Activated T-helper 17 cell treated with anti-CD3 and anti-CD28 coated beads, Interleukin-2, amount 50 U/mL, for 72 hours (primary cell): ENCODE measurements at places on chromosomes 7 and 10. TPM values are rescaled to one million over a fixed set of nuclear protein-coding genes. Genes with fewer than 3 reads are reported as not detected.

- peaks cover 20% of the 10 kb centered on the region for H3K4me1 ChIP-seq
- H3K27ac ChIP-seq = no peak overlapping the region
- H3K36me3 ChIP-seq = peaks cover 99% of the 10 kb centered on the region
- ATAC-seq = no peak
- no peak overlapping the region for H3K4me3 ChIP-seq
Observed at GRCh38 chr10:97744405-97745035, 7.6 kb downstream of the ZFYVE27 start.

HTR5A gene
- total RNA-seq = not detected

DNA sequence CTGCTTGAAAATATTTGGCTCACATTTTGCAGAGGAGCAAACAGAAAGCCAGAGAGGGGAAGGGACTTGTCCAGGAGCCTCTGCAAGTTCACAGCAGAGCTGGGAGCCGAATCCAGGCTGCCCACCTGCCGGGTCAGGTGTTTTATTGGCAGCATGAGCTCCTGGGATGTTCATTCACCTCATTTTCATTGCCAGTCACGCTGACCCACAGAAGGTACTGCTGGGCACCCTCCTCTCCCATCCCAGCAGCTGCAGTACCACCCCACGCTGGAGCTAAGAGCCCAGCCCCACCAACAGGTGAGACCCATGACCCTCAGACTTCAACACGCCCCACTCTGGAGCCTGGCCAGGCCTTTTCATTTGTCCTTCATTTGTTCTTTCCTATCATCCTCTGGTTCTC lies 102.7 kb downstream of the GRID1 start:
- no peaks in the 10 kb centered on the region for H3K36me3 ChIP-seq
- H3K27ac ChIP-seq = no peak overlapping the region
- peaks cover 24% of the 10 kb centered on the region for H3K27me3 ChIP-seq
- H3K4me3 ChIP-seq = no peak overlapping the region

GRCh38 chr10:821322-821721 lies 110.2 kb downstream of the LARP4B start:
- H3K4me1 ChIP-seq = no peaks in the 10 kb centered on the region
- no peak for ATAC-seq
- no peak overlapping the region for H3K4me3 ChIP-seq
- peak overlapping the region; percentile 87 for H3K27ac ChIP-seq

DNA sequence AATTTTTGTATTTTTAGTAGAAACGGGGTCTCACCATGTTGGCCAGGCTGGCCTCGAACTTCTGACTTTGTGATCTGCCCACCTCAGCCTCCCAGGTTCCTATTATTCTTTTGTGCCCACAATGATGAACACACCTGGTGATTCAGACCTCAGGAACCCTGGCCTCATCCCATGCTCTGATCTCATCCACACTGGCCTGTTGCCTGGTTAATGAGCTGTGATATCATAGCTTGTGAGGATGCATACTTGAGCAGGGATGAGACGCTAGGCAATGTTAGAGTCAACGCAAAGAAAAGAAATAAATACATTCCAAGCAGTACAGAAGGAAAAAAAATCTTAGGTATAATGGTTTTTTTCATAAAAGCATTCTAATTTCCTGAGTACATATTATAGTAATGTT lies 82.4 kb upstream of the RNF32 start:
- H3K36me3 ChIP-seq = no peaks in the 10 kb centered on the region
- H3K4me1 ChIP-seq = no peaks in the 10 kb centered on the region
- no peak overlapping the region for H3K27ac ChIP-seq
- peaks cover 11% of the 10 kb centered on the region for H3K27me3 ChIP-seq
- no peak overlapping the region for H3K4me3 ChIP-seq

GRCh38 chr7:135095450-135095849 lies 52.4 kb upstream of the TMEM140 start:
- no peak for ATAC-seq
- no peaks in the 10 kb centered on the region for H3K4me1 ChIP-seq
- H3K27ac ChIP-seq = no peak overlapping the region
- no peaks in the 10 kb centered on the region for H3K27me3 ChIP-seq
- H3K36me3 ChIP-seq = peaks cover 9% of the 10 kb centered on the region

- H3K4me1 ChIP-seq = peaks cover 7% of the 10 kb centered on the region
- peak overlapping the region; percentile 0 for H3K27ac ChIP-seq
- ATAC-seq = no peak
- no peaks in the 10 kb centered on the region for H3K27me3 ChIP-seq
- no peak overlapping the region for H3K4me3 ChIP-seq
- H3K36me3 ChIP-seq = peaks cover 56% of the 10 kb centered on the region
Observed at GRCh38 chr7:129401228-129401966, 32.8 kb upstream of the STRIP2 start.

H2BK1 gene
- total RNA-seq = not detected

GRCh38 chr7:135888740-135889139 lies 88.4 kb downstream of the MTPN start:
- H3K27ac ChIP-seq = no peak overlapping the region
- no peak overlapping the region for H3K4me3 ChIP-seq
- ATAC-seq = no peak
- H3K36me3 ChIP-seq = no peaks in the 10 kb centered on the region

AKR1D1 gene
- not detected for total RNA-seq

DNA sequence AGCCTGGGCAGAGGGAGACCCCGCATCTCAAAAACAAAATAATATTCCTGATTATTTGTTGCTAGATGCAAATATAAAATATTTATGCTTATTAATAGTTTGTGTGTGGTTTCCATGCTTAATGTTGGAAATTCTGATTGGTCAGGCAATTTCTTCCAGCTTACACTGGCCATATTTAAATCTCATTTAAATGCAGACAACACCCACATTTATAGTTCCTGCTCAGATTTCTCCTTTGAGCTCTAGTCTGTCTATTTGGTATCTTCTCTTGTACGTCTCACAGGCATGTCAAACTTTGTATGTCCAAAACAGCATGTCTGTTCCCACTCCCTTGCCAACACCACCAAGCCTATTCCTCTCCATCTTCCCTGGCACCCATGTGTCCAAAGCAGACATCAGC lies 52.5 kb downstream of the FKBP9 start:
- H3K4me1 ChIP-seq = no peaks in the 10 kb centered on the region
- no peak overlapping the region for H3K27ac ChIP-seq

DNA sequence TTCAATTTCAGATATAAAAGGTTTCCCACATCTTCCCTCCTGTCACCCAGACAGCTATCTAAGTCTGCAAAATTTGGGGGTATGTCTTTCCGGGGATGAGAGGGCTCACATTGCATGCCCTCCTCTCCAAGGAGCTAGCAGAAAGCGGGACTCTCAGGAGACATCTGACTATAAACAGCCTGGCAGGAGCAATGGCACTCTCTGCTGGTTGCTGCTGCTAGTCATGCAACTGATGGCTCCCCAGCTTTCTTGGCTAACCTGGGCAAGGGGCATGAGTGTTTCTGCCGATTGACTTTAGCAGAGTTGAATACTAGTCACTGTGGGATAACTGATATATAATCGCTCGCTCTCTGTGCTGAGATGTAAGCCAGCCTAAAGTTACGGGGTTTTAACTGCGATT lies 12.0 kb downstream of the TBX20 start:
- H3K27ac ChIP-seq = no peak overlapping the region
- peaks cover 29% of the 10 kb centered on the region for H3K27me3 ChIP-seq
- no peaks in the 10 kb centered on the region for H3K36me3 ChIP-seq

RASA4B gene
- total RNA-seq = 14.1 TPM

SEPTIN14 gene
- not detected for total RNA-seq

PPP1R3A gene
- total RNA-seq = not detected

PILRA gene
- 7.0 TPM for total RNA-seq

OGA gene
- 291 TPM for total RNA-seq

GRCh38 chr7:142153400-142153799 lies 41.9 kb downstream of the MGAM2 start:
- no peak overlapping the region for H3K27ac ChIP-seq
- no peaks in the 10 kb centered on the region for H3K4me1 ChIP-seq
- H3K27me3 ChIP-seq = peaks cover 19% of the 10 kb centered on the region

DNA sequence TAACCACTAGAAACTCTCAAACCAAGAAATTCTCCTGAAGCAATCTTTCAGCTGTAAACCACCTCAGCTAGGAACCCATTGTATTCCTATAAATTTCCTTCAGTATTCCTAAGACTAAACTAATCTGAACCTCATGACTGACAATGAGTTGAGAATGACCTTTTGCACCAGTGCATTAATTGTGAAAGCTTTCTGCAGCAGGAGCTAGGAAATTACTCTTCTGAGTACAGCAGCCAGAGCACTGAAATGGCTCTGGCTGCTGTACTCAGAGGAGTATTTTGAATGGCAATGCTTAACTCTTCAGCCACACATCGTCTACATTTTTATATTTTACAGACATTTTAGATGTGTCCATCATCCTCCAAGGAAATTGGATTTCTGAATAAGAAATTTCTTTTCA lies 109.7 kb downstream of the PCDH15 start:
- no peaks in the 10 kb centered on the region for H3K4me1 ChIP-seq
- H3K27ac ChIP-seq = no peak overlapping the region
- no peak overlapping the region for H3K4me3 ChIP-seq
- H3K36me3 ChIP-seq = no peaks in the 10 kb centered on the region
- ATAC-seq = no peak

DUSP5 gene
- total RNA-seq = 107 TPM

GRCh38 chr7:115924411-115924810 lies 106.2 kb downstream of the TFEC start:
- no peak overlapping the region for H3K27ac ChIP-seq
- no peaks in the 10 kb centered on the region for H3K36me3 ChIP-seq
- H3K4me3 ChIP-seq = no peak overlapping the region
- H3K27me3 ChIP-seq = peaks cover 4% of the 10 kb centered on the region
- ATAC-seq = no peak

GRCh38 chr10:69472142-69472541 lies 20.9 kb downstream of the TSPAN15 start:
- H3K27me3 ChIP-seq = no peaks in the 10 kb centered on the region
- H3K27ac ChIP-seq = no peak overlapping the region
- peaks cover 12% of the 10 kb centered on the region for H3K4me1 ChIP-seq

DNA sequence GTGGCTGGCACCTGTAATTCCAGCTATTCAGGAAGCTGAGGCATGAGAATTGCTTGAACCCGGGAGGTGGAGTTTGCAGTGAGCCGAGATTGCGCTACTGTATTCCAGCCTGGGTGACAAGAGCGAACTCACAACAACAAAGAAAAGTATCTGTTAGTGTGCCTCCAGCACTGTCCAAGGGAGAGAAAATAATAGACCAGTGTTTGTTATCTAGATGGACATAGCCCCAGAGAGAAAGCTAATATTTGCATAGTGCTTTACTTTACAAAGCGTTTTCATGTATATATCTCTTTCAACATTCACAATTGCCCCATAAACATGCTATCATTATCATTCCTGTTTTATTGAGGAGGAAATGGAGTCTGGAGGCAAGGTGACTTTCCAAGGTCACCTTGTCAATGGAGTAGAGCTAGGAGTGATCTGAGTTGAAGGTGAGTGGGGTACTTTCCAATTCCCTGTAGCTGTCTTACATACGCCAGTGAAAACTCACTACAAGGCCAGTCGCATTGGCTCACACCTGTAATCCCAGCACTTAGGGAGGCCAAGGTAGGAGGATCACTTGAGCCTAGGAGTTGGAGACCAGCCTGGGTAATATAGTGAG lies 49.7 kb upstream of the KIF5B start:
- H3K4me1 ChIP-seq = no peaks in the 10 kb centered on the region
- peaks cover 12% of the 10 kb centered on the region for H3K27me3 ChIP-seq
- ATAC-seq = no peak
- no peak overlapping the region for H3K27ac ChIP-seq

- no peaks in the 10 kb centered on the region for H3K27me3 ChIP-seq
- no peak for ATAC-seq
- H3K36me3 ChIP-seq = no peaks in the 10 kb centered on the region
- H3K4me1 ChIP-seq = no peaks in the 10 kb centered on the region
- H3K27ac ChIP-seq = no peak overlapping the region
Observed at GRCh38 chr7:81510122-81510521, 259.7 kb downstream of the HGF start.

DNA sequence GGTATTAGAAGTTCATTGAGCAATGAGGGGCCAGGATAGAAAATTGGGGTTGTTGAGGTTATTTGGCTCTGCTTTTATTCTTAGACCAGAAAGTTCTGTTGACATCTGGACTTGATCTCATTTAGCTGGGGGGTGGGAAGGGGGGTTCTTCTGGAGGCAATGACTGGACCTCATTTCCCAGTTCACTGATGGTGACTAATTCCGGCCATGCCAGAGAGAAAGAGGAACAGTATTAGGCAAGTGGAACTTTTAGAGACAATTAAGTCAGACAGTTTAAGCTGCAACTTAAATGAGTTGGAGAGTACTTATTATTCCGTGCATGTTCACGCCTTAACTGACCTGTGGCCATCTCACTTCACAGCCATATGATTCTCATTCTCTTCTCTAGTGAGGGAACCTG lies 512.5 kb downstream of the REEP3 start:
- no peaks in the 10 kb centered on the region for H3K36me3 ChIP-seq
- no peak for ATAC-seq

ITGB8 gene
- total RNA-seq = 0.26 TPM

SPDYE11 gene
- not detected for total RNA-seq

DNA sequence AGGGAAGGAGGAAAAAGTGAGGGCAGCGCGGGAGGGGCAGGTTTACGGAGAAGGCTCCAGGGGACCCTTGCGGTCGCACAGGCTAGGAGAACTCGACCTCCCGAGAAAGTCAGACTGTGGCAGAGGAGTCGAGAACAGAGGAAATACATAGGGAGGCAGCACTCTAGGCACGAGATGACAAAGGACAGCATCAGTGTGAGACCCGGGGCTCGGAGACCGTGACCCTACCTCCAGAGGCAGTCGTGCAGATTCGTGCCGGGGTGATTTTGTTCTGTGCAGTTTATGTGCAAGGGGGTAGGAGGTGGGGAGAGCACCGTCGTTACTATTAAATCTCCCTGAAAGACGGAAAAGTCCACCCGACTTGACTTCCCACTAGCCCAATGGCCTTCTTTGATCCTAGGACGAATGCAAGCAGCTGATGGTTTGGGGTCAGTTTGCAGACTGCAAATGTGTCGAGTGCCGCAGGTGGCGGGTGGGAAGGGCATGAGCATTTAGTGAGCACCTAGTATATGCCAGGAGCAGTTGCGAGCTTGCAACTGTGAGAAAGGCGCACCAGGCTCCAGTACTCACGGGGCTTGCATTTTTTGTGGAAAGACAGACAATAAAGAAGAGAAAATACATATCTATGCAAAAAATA lies 674 bp upstream of the OSBPL3 start:
- peak overlapping the region; percentile 93 for H3K27ac ChIP-seq
- H3K4me3 ChIP-seq = peak overlapping the region; percentile 92
- peaks cover 31% of the 10 kb centered on the region for H3K4me1 ChIP-seq
- peaks cover 34% of the 10 kb centered on the region for H3K36me3 ChIP-seq
- ATAC-seq = peak; percentile 33
